ENCODE measurements at places on chromosomes 11 and 22.

DNA sequence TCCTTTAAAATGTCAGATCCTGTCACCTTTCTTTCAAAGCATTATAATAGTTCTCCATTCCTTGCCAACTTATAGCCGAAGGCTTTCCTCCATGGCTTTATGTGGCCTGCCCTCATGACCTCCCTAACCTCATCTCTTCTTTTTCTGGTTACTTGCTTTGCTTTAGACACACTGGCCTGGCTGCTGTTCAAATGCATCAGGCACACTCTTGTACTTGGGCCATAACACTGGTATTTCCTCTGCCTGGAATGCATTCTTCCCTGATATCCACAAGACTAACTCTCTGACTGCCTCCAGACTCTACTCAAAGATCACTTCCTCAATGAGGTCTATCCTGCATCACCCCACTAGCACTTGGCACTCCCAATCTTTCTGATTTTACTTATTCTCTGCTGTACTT, 710.3 kb downstream of the KCNA4 start:
- DNase-seq = no peak

- DNase-seq = no peak
Observed at GRCh38 chr22:17966403-17966717, 58.0 kb downstream of the MICAL3 start.

DNA sequence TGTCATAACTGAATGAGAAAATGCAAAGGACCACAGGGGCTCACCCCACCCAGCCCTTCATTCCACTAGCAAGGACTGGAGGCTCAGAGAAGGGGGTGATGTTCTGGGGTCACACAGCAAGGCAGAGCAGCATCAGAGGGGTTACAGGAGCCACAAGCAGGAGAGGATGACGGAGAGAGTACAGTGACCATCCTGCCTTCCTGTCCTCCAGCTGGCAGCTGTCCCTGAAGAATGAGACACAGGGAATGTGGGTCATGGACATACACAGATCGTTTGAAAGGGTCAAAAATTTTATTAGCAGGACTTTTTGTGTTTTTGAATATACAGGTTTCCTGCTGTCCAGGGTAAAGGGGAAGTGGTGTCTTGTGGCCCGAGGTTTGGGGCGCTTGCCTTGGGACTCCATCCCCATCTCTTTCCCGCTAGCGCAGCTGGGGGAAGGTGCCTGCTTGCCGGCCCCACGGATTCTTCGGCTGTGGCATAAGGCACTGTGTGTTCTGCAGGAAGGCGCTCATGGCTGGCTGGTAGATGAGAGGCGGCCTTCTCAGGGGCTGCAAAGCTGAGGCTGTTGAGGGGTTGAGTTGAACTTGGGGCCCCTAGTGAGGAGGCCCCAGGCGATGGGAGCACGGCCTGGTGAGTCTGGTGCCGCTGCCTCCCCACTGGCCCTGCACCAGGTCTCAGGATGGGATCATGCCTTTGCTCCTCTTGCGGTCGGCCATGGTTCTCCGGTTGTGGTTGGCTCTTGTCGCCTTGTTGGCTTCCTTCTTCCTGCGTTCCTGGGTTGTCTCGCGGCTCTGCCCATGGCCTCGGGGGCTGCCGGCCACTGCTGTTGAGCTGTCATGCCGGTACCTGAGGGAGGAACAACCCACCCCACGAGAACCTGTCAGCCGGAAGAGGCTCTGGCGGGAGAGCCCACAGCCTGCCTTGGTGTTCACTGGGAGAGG, 21.4 kb downstream of the UQCR10 start:
- no peak for DNase-seq

DNA sequence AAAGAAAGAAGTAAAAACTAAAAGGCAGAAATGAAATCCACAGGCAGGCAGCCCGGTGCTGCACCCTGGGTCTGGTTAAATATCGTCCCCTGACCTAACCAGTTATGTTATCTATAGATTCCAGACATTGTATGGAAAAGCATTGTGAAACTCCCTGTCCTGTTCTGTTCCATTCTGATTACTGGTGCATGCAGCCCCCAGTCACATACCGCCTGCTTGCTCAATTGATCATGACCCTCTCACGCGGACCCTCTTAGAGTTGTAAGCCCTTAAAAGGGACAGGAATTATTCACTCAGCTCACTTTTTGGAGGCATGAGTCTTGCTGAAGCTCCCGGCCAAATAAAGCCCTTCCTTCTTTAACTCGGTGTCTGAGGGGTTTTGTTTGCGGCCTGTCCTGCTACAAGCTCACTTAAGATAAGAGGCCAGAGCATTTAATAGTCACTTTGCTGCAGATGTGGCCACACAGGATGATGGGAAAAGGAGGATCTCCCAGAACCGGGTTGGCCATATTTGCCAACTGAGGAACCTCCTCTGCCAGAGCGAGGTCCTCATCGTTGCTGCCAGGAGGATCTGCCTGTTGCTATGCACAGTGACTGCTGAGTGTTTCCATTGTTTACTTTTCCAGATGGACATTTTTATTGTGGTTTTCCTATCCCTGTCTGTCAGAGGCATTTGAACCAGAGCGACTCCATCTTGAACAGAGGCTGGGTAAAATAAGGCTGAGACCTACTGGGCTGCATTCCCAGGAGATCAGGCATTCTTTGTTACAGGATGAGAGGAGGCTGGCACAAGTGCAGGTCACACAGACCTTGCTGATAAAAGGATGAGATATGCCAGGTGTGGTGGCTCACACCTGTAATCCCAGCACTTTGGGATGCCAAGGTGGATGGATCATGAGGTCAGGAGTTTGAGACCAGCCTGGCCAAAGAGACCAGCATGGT, 10.2 kb downstream of the C11orf96 start:
- DNase-seq = no peak

DNA sequence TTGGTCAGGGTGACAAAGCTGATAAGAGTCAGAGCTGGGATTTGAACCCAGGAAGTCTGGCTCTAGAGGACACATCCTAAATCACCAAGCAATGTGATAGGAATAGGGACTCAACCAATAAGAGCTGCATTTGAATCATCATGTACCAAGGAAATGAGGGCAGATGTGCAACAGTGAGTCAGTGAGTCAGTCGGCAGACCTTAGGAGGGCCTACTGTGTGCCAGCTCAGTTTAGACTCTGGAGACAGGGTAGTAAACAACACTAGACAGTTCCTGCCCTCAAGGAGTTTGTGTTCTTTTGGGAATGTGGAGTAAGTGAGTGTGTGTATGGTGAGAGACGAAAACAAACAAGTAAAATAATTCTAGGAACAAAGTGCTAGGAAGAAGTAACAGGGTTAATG, 11.2 kb downstream of the IL10RA start:
- no peak for DNase-seq

DNA sequence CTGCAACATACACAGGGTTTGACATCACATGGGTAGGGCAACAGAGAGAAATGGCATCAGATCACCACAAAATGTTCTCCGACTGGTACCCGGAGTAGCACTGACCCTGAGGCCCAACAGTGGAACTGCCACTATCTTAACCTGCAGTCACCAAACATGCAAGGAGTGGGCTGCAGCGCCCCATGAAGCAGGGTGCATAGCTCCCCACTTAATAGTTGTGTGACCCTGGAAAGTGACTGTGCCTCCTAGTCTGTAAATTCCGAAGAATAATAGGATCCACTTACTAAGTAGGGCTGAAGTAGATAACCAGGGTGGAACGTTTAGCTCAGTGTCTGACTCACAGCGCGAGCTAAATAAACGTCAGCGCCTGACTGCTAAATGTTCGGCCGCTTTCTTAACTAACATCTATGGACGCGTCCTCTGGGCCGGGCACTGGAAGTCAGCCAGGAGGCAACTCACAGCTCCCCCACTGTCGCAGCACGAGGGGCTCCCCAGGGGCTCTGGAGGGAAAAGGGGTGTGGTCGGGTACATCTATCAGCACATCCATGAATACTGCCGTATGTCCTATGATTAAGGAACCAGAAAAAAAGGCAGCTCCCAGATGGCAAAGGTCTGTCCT, 777 bp downstream of the LTO1 start:
- no peak for DNase-seq

GRCh38 chr11:134500621-134501020, 88.6 kb upstream of the B3GAT1 start:
- no peak for DNase-seq

GRCh38 chr22:20029550-20030225, 8.8 kb downstream of the TANGO2 start:
- no peak for DNase-seq

DNA sequence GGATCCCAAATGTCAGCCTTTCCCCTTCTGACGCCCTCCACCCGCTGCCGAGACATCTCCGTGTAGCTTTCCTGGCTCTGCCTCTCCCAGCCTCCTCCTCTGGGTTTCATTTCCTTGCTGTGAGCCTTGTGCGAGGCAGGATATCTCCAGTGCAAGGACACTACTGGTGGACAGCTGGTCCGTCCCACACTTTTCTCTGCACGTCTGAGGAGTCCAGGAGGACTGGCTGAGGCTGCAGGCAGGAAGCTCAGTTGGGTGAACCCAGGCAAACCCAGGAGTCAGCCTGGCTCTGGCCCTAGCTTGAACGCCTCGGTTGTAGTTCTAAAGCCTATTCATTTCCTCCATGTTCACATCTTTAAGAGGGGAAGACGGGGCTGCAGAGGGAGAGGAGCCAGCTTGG, 145.5 kb downstream of the ST3GAL4 start:
- no peak for DNase-seq

- no peak for DNase-seq
Observed at GRCh38 chr11:9815486-9816136, 151.7 kb downstream of the SWAP70 start.

GRCh38 chr11:130189492-130190210, 30.1 kb downstream of the ST14 start:
- no peak for DNase-seq

DNA sequence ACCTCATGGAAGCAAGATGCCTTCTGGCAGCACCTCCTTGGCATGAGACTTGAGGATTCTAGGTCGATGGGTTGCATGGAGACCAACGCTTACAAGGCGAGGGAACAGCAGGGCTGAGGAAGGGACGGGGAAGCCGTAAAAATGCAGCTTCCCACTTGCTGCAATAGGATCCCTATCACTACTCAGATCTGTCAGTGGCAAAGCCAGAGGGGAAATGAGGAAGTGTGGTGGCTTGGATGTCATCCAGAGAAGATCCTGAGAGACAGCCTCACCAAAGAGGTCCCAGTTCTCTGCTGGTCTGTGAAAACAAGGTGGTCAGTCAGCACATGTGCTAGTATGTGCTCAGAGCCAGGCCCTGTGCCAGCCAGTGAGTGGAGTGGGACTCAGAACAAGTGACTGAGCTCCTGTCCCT, 22.2 kb downstream of the CYB5R2 start:
- no peak for DNase-seq

GRCh38 chr11:5604896-5605295, 8.5 kb downstream of the TRIM6 start:
- DNase-seq = no peak

GRCh38 chr11:120610111-120610510, 98.6 kb downstream of the GRIK4 start:
- DNase-seq = no peak

GRCh38 chr22:32326647-32327046, 31.0 kb upstream of the RFPL3 start:
- DNase-seq = no peak

Data from neuronal stem cell (in vitro differentiated cells).